CD4-positive, alpha-beta T cell treated with Interleukin-15 for 1 hour (primary cell): ENCODE measurements at places on chromosomes 7 and 10.

GRCh38 chr10:22765660-22766547 lies 51.5 kb upstream of the PIP4K2A start:
- no peak for DNase-seq

DNA sequence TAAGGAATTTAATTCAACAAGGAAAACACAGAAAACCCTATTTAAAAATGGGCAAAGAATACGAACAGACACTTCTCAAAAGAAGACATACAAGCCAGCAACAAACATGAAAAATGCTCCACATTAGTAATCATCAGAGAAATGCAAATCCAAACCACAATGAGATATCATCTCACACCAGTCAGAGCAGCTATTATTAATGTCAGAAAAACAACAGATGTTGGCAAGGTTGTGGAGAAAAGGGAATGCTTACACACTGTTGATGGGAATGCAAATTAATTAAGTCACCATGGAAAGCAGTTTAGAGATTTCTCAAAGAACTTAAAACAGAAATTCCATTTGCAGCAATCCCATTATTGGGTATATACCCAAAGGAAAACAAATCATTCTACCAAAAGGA lies 55.2 kb downstream of the GCC1 start:
- DNase-seq: no peak

- no peak for DNase-seq
Observed at GRCh38 chr10:124262971-124263370, 155.8 kb downstream of the OAT start.

DNA sequence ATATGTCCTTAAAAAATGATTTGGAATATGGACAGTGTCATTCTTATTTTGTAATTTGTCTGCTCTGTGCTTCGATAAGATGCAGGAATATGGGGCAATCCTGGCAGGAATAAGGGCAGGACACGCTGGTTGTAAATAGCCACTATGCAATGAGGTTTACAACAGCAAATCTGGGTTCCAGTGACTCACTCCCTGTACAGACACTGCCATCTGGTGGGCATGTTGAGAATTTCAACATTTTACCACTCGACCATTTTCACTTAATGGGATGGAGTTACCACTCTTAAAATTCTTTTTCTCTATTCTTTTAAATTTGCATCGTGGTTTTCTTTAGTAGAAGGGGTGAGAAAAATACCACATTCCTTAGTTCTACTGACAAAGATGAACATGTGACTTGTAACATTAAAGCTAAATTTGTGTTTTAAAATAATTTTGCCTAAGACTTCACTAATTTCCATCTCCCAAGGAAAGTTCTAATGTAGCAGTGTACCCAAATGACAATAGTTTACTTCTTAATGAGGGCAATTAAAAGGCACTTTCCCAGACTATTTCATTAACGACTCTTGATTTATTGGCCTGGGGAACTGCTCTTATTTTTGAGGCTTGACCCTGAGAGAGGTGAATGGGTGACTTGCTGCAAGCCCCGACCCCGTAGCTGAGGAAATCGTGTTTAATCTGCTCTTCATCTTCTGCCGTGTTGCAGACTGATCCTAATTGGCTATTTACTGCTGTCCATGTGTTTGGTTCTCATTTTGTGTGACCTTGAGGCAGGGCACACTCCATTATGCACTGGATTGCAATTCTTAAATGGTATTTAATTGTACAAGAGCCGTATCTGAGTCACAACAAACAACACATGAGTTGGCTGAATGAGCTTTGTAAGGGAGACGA lies 173.6 kb upstream of the IMMP2L start:
- DNase-seq: no peak

DNA sequence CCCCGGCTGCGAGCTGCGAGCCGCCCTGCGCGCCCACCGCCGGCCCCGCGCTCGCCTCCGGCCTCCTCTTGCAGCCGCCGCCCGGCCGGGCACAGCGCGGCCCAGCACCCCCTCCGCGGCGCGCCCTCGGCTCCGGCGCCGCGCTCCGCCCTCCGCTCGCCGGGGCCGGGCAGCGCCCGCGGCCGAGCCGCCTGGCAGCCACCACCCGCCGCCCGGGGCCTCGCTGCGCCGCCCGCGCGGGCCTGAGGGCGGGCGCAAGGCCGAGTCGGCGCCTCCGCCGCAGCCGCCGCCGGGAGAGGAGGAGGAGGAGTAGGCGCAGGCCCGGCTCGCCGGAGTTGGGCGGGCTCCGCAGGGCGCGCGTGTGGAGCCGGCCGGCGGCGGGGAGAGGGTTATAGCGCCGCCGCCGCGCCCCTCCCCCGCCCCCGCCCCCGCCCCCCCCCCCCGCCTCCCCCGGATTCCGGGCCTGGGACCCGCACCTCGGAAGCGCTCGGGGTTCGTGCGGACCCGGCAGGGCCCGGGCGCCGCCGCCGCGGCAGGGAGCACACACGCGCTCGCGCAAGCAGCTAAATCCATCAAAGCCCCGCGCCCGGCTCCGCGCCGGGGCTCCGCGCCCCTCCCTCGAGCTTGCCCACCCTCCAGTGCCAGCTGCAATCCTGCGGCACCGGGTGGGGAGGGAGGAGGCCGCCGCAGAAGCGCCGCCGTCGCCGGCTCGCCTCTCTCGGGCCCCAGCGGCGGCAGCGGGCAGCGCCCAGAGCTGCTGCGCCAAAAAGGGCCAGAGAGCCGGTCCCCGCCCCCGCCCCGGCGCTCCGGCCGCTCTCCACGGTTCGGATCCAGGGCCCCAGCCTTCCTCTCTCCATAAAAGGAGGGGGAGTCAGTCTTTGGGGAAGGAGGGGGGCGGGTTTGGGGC lies at the start of gene PDGFA:
PDGFA (minus strand) TSS at position 363 of the 907 bp plus-strand sequence. CDS start 845 bp downstream, outside the sequence.
- no peak for DNase-seq

- no peak for DNase-seq
Observed at GRCh38 chr10:43239756-43240155, 27.1 kb downstream of the RASGEF1A start.

DNA sequence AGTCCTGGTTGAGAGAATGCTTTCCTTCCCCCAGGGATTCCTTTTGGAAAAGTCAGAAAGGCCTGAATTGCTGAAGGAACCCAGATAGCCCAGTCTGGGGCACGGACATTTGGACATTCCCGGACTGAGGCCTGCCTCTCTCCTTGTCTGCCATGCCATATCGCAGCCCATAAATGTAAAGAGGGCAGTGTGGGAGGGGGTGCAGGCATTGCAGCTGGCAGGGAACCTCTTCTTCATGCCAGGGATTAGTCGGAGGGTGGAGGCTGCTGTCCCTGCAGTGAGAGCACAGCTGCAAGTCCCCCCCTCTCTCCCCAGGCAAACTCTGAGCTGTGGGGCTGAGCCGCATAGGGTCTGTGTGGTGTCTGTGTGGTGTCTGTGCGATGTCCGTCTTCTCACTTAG lies 486.0 kb upstream of the MKI67 start:
- no peak for DNase-seq

- no peak for DNase-seq
Observed at GRCh38 chr10:94156453-94156852, 162.7 kb downstream of the PLCE1 start.
